ENCODE measurements at places on chromosomes 2 and 18.

- peak; percentile 17 for DNase-seq
Observed at GRCh38 chr2:170122883-170123547, 54.9 kb upstream of the MYO3B start.

DNA sequence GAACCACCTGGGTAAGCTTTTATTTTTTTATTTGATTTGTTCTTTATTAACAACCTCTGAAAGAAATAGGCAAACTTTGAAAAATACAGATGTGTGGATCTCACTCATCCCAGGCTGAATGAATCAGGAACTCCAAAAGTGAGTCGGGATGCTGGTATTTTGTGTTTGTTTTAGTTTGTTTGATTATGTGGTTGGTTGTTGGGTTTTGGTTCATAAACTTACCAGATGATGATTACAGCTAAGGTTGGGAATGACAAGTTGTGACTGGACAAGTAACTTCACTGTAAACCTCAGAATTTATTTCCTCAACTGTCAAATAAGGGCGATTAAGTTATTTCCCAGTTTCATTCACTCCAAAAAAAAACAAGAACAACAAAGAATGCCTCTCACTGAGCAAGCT is 80.5 kb upstream of the KIF5C start:
- peak; percentile 74 for DNase-seq

DNA sequence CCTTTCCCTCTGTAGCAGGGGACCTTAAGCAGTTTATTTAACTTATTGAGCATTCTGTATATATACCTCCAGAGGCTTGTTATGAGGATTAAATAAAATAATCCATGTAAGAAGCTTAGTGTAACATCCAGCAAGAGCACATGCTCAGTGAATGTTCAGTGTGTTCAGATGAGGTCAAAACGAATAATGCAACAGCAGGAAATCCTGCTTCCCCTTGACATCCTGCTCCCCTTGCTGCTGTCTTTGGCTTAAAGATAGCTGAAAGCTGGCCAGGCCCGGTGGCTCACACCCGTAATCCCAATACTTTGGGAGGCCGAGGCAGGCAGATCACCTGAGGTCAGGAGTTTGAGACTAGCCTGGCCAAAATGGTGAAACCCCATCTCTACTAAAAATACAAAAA is 68.7 kb downstream of the COL4A4 start:
- no peak for DNase-seq

DNA sequence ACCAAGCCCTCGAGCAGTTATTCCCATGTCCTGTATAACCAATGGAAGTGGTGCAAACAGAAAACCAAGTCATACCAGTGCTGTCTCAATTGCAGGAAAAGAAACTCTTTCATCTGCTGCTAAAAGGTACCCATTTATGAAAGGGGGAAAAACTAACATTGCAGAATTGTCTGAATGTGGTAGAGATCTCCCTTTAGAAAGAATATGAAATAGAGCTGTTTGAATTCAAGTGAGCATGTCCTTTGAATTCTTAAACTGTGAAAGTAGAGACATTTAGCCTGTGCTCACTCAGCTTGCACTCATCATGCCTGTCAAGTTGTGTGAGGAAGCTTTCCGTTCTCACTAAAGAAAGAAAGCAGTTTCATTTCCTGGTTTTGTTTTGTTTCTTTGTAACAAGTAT is 87.4 kb downstream of the EML4 start:
- no peak for DNase-seq

DNA sequence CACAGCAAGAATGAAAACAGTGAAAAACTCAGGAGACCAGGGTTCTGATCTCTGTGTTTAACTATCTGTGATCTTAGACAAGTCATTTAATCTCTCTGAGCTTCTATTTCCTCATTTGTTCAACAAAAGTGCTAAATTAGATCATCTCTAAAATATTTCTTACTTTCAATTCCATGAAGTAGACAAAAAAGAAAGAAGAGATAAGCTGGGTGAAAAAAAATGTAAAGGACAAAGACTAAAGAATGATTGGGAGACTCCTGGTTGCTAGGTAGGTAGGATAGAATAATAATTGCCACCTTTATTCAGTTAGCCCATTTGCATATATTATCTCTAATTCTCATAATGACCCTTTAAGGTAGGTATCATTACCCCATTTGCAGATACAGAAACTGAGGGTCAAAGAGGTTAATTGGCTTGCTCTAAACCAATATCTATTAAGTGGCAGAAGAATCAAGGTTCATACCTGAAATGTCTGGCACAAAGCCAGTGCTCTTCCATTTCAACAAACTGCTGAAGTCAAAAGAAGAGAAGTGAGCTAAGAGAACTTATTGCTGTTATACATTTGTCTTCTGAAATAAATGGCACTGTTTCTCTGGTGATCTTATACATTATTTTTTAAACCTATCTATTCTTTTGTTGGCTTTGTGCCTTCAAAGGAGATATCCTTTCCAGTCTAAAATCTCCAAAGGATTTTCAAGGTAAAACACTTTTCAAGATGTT is 141.7 kb downstream of the OTX1 start:
- DNase-seq, result no peak

DNA sequence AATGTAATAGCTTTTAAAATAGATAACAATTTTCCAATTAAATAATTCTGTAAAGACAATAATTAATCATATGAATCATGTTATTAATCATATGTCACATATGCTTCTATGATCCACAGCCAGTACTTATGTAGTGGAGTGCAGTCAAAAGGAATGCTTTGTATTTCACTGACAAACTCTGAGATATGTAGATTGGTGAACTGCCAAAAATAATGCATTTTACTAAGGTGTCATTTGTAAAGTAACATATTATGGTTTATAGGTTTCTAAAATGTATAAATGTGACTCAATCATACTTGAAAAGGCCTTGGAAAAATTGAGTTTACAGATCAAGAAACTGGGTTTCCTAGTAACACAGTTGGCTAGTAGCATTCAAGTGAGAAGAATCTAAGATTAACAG is 93.8 kb upstream of the KCNH7 start:
- no peak for DNase-seq

GRCh38 chr2:42917425-42917927 is 125.1 kb upstream of the HAAO start:
- peak; percentile 94 for DNase-seq

DNA sequence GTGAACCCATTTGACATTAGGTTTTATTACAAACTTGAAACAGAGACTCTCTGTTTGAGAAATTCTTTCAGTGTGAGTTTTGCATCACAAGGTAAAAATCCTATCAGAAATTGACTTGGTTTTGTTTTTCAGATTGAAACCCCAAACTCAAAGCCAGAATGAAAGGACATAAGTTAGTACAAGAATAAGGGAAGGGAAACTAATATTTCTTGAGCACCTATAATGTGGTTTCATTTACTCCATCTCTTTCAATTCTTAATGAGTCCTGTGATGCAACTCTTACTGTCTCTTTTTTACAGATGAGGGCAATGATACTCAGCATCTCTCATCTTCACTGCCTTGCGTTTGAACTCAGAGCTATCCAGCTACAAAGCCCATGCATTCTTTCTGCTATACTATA is 210.0 kb upstream of the SIX3 start:
- DNase-seq, result no peak

GRCh38 chr2:433216-433615 is 145.3 kb upstream of the ALKAL2 start:
- DNase-seq, result no peak

DNA sequence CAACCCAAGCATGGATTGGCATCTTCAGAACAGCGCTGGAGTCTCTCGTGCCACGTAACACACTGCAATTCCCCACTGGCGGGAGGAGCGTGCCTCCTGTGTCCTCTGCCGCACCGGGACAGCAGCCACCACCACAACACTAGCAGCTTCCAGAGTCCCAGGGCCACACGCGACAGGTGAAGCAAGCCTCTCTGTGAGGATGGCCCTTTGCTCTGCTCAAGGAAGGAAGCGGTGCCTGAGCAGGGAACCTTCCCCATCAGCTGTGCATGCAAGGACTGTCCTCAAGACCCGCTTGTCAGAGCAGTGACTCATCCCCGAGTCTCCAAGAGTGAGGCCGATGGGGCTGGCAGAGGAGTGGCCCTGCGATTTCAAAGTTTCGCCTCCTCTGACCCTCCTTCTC is 44.0 kb downstream of the TTC32 start:
- no peak for DNase-seq

GRCh38 chr18:67710639-67711038 is 194.1 kb upstream of the DSEL start:
- no peak for DNase-seq

GRCh38 chr2:69755862-69756467 is 14.0 kb downstream of the ANXA4 start:
- DNase-seq, result peak; percentile 78

- peak; percentile 97 for DNase-seq
Observed at GRCh38 chr2:223815186-223815883, 22.0 kb downstream of the AP1S3 start.

All from HFFc6 (cell line).